Fibroblast of skin of right biceps (primary cell): ENCODE measurements at places on chromosomes 12 and 14.

DNA sequence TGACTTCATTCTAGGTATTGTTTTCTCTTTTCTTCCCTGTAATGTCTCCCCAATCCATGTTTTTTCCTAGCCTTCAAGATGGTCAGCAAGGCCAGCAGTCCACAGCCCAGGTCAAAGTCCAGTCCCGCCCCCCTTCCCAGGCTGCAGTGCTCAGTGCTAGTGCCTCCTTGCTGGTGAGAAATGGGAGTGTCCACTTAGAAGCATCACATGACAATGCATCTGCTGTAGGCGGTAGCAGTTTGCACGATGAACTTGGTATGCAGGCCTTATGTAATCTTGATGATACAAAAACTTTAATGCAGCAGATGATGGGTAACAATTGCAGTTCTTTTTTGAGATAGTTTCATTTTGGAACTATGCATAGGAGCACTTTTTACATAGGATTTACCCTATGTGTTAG, 88.4 kb downstream of the PCNX1 start:
- peak; percentile 14 for DNase-seq

DNA sequence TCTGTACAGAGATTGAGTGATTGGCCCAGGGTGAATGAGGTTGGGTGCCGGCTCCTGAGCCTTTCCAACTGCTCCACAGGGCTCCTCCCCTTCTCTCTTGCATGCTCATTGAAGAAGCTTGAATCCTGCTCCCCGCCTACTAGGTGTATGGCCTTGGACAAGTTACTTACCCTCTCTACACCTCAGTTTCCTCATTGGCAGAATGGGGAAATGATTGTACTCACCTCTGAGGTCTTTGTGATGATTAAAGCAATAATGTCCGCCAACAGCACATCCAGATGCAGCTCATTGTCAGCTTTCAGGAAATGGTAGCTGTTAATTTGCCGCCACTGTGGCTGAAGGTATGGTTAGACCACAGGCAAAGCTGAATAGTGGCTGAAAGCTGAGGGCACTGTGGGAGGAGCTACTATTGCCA, 174.1 kb downstream of the CRADD start:
- no peak for DNase-seq

- no peak for DNase-seq
These were observed 18.0 kb downstream of the SYNJ2BP start for GRCh38 chr14:70398706-70399431.

DNA sequence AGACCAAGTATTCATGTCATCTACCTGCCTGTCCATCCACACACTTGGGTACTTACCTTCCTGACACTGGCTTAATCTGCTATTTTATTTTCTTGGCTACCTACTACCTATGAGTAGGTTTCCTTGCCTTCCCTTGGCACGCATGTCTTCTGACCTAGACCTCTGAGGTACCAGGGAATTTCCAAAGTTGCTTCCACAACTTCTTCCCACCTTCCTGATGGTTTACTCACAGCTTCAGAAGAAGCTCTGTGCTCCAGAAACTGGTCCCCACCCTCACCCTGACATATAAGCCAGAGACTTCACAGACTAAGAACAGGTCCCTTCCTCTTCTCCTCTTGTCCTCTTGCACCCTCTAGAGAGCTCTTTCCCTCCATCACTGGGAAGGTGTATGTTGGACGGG, 35.7 kb upstream of the DDX11 start:
- DNase-seq, result no peak

DNA sequence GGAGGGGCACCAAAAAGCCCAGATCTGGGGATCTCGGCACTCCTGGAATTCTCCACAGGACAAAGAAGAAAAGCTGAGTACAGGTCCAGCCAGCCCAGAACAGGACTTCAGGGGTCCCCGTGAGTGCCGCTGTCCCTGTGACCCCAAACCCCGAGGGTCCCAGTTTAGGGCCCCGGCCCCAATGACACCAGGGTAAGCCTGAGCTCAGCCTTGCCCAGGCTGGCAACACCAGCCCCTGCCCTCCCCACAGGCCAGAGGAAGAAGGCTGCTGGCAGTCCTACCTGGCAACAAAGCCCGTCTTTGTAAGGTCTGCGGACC, 1.8 kb downstream of the CDK2AP1 start:
- DNase-seq, result no peak

DNA sequence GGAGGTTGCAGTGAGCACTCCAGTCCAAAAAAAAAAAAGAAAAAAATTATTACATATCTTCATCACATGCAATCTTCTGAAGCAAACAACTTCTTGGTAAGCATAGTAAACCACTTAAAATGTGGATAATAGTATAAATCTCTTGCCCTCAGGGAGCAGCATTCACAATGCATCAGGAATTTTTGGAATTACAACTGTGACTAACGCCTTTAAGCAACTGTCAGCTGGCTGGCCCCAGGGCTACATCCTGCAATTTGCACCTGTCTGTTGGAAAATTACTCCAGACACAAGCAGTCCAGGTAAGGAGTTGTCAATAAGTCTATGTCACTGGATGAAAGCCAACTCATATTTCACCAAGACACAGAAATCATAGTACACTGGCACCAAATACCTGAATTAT, 5.5 kb upstream of the SLC7A7 start:
- peak; percentile 39 for DNase-seq

DNA sequence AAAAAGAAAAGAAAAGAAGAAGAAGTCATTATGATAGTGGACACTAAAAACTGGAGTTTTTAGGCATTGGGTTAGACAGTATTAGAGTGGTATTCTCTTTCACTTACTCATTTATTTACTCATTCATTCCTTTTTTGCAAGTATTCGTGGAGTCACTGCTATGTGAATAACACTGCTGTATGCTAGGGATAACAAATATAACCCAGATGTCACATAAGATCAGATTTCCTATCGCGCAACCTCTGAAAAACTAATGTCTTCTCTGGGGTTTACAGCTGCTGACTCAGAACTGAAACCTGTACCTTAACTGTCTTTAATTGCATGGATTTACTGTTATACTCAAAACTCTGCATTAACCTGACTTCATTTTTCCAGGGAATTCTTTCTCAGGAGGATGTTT, 353.7 kb downstream of the LRIG3 start:
- peak; percentile 95 for DNase-seq

- peak; percentile 82 for DNase-seq
These were observed 196.6 kb downstream of the EGLN3 start for GRCh38 chr14:33754261-33754660.

- no peak for DNase-seq
These were observed 107.9 kb downstream of the VRK1 start for GRCh38 chr14:96905065-96905464.

- DNase-seq, result no peak
These were observed 600 bp upstream of the LAG3 start for GRCh38 chr12:6771509-6772330.

- peak; percentile 82 for DNase-seq
These were observed 104.6 kb downstream of the EFCAB11 start for GRCh38 chr14:89849931-89850330.

GRCh38 chr12:29149691-29150281, 708 bp downstream of the FAR2 start:
- no peak for DNase-seq

DNA sequence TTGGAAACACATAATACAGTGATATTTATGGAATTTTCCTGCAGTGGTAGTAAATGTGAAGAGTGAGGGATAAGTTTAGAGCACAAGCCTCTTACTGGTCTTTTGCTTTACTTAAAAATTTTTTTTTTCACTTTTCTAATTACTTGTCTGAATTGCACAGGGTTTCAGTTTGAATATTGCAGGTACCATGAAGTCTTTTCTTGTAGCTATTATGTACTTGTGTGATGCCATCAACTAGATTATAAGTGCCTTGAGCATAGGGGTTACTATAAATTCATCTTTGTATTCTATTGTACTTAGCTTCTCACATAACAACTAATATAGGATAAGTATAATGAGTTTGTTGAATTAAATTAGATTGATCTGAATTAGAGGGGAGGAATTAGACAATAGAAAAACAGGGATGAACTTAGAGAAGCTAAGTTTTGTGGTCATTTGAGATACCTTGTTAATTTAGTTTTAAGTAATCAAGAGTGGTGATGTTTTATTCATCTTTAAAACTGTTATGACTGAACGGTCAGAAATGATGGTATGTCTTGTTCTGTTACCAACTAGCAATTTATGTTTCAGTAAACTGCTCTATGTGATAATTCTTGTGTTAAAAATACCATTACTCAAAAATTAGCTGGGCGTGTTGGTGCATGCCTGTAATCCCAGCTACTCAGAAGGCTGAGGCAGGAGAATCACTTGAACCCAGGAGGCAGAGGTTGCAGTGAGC, 42.1 kb downstream of the CCDC91 start:
- no peak for DNase-seq

DNA sequence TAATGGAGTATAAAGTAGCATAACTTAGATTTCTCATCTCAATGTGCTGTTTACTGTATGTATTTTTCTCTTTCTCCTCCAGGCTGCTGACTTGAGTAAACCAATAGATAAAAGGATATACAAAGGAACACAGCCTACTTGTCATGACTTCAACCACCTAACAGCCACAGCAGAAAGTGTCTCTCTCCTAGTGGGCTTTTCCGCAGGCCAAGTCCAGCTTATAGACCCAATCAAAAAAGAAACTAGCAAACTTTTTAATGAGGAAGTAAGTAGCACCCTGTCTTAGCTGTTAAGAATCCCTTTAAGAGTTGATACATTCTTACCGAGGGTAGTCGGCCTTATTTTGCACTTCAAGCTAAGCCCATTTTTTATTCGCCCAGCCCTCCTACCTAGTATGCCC, 55.2 kb downstream of the WDR20 start:
- no peak for DNase-seq

GRCh38 chr14:68297039-68297438, 477.5 kb downstream of the RAD51B start:
- DNase-seq, result peak; percentile 14

GRCh38 chr12:67617629-67618028, 30.9 kb upstream of the DYRK2 start:
- no peak for DNase-seq
